T-helper 17 cell (primary cell): ENCODE measurements at places on chromosomes 1 and 21. TPM values are rescaled to one million over a fixed set of nuclear protein-coding genes. Genes with fewer than 3 reads are reported as not detected.

DNA sequence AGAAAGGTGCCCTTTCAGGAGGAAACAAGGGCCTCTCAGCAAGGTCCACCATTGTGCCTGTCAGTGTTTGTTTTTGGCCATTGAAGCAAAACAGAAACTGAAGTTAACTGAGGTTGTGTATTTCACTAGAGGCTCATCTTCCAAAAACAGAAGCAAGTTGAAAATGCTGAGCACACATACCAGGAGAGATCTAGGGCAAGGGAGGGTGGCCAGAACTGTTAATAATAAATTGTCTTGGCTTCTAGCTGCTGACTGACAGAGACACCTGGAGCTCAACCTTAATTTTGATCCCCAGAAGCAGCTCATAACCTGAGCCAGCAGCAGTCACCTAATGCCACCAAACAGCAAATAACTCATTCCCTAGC is 5.2 kb downstream of the AGMAT start:
- DNase-seq = no peak

DNA sequence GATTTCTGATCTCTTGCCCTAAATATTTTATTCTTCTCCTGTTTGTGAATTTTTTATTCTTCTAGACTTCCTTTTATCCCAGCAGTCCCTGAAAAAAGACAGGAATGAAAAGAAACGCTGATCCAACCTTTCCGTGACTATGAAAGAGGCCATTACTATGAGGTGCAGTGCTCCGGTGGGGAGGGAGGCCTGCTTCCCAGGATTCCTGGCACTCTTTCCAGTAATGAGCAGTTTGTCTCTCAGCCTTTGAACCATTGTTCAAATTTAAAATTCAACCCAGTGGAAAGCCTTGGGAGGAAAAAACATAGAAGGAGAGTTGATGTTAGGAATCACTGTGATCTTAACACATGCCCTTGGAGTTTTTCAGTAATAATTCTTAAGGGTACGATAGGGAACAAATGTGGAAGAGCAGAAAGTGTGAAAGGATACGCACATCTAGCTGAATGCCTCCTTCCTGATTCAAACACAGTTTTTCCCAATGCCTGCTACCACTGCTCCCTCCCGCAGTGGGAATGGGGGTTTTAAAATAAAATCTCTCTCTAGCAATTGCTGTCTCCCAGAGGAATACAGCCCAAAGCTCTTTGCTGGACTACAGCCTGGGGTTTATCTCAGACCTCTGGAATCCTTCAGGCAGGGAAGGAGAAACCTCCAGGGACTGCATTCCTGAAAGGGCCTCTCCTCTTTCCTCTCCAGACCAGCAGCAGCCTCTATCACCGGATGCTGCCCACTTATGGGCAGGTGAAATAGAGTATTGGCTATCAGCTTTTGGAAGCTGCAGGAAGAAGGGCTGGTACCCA is 6.1 kb downstream of the IER5 start:
- no peak for DNase-seq

GRCh38 chr1:185816460-185816859 is 82.3 kb downstream of the HMCN1 start:
- DNase-seq = no peak

ANGEL2 gene
- 47.3 TPM for total RNA-seq

DIO1 gene
- not detected for total RNA-seq
